Stromal cell of bone marrow (primary cell): ENCODE measurements at places on chromosomes 2 and 18.

DNA sequence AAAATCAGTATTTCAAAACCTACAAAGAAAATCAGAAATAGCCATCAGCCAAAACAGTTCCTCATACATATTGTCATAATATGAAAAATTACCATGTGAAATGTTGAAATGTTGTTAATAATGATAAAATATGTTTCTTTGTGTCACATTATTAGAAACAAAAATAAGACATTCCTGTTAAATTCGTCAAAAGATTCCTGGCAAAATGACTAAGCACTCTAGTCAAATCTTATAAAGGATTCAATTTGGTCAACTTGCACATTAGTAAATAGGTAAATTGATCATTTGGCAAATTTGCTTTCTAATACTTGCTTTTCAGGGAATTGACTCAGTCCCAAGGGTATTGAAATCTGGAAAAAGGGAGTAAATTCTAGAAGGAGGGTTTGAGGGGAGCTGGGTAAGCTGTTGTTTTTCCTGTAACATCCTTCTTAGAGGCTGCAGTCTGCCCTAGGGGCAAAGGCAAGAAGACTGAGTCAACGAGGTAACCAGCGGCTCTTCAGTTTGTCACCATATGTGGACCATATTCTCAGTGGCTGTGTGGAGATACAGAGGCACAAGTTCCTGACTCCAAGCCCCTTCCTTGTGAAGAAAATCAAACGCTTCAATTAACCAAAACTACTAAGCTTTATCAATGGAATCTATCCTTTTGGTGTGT, 482.3 kb downstream of the TNS1 start:
- no peak for DNase-seq

- no peak for DNase-seq
These were observed 1.5 kb downstream of the OSBPL1A start for GRCh38 chr18:24396082-24396633.

DNA sequence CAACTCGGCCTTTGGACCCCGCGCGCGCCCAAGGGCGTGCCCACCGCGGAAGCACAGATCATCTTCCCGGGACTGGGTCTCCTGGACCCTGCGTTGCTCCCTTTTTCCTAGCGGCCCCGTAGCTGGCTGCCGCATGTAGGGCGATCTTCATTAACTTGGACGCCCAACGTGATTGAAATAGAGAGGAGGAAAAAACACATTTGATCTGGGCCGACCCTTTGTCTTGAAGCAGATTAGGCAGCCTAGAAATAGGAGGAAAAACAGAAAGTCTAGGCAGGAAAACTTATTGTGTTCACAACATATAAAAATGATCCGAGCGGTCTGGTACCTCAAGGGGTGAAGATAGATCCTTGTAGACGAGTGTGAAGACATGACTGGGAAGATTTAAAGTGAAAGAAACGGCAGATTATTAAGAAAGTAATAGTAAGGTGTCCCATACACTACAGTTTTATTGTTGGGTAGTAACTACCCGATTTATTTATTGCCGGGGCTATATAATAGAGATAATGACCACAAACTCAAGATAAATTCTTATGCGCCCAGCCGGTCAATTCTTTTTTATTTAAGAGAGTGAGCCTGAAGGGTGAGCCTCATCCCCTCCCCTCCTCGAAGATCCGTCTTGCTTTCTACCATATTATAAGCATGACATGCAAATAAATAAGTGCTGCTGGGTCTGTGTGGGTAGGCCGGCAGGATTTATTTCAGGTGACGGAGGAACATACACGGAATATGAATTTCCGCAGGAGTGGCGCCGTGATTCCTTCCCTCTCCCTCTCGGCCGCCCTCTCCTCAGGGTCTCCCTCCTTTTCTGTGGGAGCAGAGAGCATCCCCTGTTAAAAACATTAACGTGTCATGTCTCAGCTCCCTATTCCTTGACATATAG, 147.4 kb downstream of the MEIS1 start:
- DNase-seq = no peak

GRCh38 chr2:212193056-212193455, 345.5 kb downstream of the ERBB4 start:
- no peak for DNase-seq

DNA sequence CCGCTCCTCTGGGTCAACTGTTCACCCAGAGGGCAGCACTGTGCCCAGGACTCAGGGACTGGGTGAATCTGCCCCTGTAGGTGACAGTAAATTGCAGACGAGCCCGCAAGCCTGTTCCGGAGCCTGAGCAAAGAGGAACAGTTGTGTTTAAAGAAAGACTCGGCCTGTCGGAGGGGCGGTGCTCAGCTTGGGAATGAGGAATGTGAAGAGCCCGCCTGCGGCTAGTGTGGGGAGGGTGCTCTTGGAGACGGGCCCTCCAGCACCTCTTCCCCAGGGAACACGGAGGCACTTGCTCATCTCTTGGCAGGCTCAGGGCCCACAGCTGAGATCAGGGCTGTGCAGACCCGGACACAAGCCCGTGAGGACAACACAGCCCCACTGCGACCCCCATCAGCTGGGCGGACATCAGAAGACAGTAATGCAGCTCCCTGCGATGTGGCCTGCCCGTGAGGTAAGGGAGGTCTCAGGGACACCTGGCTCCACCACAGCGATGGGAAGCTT, 299.0 kb downstream of the NDUFA10 start:
- no peak for DNase-seq
